Thyroid gland (tissue), 4 donors: ENCODE measurements at places on chromosomes 7 and 10. TPM values are rescaled to one million over a fixed set of nuclear protein-coding genes. Genes with fewer than 3 reads are reported as not detected.

Gene SORCS1
- total RNA-seq = 5.8 TPM

DNA sequence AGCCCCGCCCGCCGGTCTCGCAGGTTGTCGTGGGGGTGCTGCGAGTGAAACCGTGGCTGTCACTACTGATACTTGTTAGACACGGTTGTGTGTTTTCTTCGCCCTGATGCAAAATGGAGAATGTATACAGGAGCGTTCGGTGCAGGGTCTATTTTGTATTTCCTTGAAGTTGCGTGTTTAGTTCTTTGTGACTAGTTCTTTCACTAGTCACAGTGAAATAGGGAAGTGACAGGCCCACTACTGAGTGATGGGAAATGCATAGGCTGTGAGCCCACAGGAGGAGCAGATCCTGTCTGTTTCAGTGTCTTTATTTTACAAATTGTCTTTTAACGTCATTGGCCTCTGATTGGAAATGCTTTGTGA is 675 bp downstream of the ABRAXAS2 start:
- peak; percentile 7 for DNase-seq
- peaks cover 6% of the 10 kb centered on the region for H3K4me1 ChIP-seq
- H3K27me3 ChIP-seq = no peaks in the 10 kb centered on the region

DNA sequence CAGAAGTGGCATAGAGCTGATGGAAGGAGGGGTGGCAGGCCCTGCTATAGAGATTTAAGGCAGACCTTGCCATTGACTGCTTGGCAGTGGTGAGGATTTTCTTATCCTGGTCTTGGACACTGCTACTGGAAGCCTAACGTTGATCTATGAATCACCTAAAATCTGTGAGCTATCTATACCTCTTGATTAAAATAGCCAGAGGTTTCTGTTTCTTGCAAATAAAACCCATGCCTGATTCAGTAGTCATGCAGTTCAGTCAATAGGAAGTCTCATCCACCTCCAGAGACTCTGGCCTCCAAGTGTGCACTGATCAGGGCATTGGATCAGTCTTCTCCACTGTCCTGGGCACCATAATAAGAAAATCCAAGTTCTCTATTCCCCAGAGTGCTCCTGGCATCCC is 286.5 kb downstream of the PTEN start:
- H3K4me3 ChIP-seq = no peak overlapping the region
- H3K36me3 ChIP-seq = no peaks in the 10 kb centered on the region
- H3K27me3 ChIP-seq = no peaks in the 10 kb centered on the region
- H3K27ac ChIP-seq = no peak overlapping the region
- DNase-seq = no peak

Gene CARD11
- 7.7 TPM for total RNA-seq

Gene HOXA4
- 2.1 TPM for total RNA-seq

Gene ADRB1
- 1.0 TPM for total RNA-seq

- no peak overlapping the region for H3K4me3 ChIP-seq
- no peaks in the 10 kb centered on the region for H3K27me3 ChIP-seq
- no peak overlapping the region for H3K27ac ChIP-seq
- no peaks in the 10 kb centered on the region for H3K4me1 ChIP-seq
- DNase-seq = no peak
These were observed 1052.6 kb downstream of the DNAJB9 start for GRCh38 chr7:109622320-109622719.
